Stomach (tissue), 19 donors: ENCODE measurements at places on chromosomes 2 and 18. TPM values are rescaled to one million over a fixed set of nuclear protein-coding genes. Genes with fewer than 3 reads are reported as not detected.
A peak's percentile ranks its signal among the peaks of the same experiment; 100 is the strongest.

- no peak for DNase-seq
These were observed 225.4 kb downstream of the MYCN start for GRCh38 chr2:16165518-16166326.

DNA sequence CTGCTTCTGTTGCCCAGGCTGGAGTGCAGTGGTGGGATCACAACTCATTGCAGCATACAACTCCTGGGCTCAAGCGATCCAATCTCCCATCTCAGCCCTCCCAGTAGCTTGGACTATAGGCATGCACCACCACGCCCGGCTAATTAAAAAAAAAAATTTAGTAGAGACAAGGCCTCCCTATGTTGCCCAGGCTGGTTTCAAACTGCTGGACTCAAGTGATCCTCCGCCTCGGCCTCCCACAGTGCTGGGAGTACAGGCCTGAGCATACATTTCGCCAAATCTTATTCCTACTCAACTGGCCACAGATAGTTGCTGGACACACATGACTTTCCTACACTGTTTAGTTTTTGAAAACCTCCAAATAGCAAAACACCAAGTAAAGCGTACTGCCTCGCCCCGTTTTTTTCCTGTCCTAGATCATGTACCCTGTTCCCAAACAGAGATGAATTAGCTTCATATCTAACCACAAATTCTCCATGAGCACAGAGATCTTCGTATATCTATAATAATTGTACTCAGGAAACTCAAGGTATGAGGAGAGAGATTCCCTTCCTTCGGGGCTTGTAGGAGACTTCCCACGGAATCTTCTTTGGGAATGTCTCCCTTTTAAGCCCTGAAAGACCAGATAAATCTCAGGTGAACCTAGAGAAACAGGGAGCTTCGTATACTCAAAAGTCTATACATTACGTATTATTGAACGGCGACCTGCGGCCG is 598 bp upstream of the C2orf69 start:
- peak; percentile 7 for DNase-seq

DNA sequence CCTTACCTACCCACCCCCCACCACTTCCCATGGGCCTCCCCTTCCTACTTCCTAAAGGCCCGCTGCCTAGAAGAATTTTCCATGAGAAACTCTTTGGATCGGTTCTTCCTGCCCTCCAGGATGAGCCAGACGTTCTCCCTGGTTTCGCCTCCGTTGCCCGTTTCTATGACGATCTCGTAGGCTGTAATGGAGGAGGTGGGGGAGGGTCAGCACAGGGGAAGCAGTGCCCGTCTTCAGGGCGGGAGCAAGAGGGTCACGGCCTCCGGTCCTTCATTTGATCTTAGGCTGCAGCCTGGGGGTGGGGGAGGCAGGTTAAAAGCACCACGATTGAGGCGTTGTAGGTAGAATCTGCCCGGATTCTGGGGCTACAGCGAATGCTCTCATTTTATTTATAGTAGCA is 172.0 kb downstream of the LOXHD1 start:
- no peak for DNase-seq

The FEV gene
- not detected for total RNA-seq

The SH3BP4 gene
- total RNA-seq: 54.0 TPM

The LRATD1 gene
- not detected for total RNA-seq

DNA sequence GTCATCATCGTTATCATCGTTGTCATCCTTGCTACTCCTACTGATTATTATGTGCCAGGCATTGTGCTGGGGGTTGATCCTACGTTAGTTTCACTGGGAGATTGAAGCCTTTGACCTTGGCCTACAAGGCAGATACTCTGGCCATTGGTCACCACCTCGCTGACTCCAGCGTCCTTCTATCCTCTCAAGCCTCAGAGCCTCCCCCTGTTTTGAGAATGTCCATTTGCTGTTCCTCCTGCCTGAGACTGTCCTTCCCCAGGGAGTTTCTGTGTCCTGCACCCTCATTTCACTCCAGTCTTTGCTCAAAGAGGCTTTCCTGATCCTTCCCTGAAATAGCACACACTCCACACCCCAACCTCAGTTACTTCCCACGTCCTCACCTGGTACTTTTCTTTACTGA is 57.8 kb downstream of the ACAA2 start:
- DNase-seq: no peak

GRCh38 chr2:88810017-88810416 is 118.5 kb downstream of the RPIA start:
- DNase-seq: no peak

GRCh38 chr2:27636766-27637165 is 7.9 kb downstream of the GPN1 start:
- no peak for DNase-seq

DNA sequence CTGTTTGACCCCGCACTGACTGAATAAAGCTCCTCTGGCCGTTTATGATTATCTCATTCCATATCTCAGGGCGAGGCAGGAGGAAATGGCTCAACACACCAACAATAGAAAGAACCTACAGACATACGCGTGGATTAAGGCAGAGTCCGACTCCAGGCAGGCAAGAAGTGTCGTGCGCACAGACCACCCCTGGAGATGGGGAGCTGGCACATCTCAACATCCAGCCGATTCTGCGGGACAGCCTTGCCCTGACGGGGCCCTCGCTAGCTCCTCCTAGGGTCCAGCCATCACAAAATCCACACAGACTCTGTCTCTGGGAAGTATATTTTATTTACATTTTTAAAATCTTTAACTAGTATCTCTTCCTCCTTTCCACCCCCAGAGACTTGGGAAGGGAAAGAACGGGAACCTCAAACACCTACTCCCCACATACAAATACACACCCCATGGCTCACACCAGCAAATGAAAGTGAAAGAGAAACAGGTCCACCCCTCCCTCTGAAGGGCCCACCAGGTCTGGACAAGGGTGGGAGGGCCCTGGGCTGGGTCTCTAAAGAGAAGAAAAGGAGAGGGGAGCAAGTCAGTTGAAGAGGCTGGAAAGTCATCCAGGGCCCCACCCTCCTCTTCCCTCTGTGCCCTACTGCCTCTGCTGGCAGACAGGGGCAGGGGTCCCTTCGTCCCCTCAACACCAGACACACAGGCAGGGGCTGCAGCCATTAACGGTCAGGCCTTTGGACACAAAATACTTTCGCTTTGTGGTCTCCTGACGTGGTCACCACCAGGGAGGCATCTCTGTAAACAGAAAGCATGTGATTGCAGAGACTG is 3.2 kb downstream of the GPBAR1 start:
- DNase-seq: peak; percentile 76

- DNase-seq: no peak
These were observed 1247.6 kb downstream of the CNTNAP5 start for GRCh38 chr2:125272651-125273050.

- DNase-seq: no peak
These were observed 39.4 kb upstream of the ATL2 start for GRCh38 chr2:38416296-38417036.

The RTTN gene
- total RNA-seq: 14.0 TPM

The CMPK2 gene
- total RNA-seq: 8.3 TPM
